ENCODE measurements at places on chromosomes 16 and 17.

DNA sequence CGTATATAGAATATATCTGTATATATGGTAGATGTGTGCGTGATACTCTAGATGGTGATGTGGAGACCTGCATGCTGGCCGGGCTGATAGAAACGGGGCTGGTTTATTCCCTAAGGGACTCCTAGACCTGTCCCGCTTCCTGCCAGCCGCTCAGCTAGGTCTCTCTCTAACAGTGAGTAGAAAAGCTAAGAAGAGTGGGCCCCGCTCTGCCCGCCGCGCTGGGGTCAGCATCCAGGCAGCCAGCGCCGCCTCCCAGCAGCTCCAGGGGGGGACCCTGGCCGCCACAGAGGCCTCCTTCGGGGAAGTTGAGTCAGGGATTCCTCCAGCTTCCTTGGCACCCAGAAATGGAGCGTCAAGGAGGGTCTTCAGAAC is 9.4 kb downstream of the CYGB start:
- DNase-seq, result no peak

GRCh38 chr17:61150686-61151299 is 248.8 kb upstream of the TBX2 start:
- DNase-seq, result no peak

DNA sequence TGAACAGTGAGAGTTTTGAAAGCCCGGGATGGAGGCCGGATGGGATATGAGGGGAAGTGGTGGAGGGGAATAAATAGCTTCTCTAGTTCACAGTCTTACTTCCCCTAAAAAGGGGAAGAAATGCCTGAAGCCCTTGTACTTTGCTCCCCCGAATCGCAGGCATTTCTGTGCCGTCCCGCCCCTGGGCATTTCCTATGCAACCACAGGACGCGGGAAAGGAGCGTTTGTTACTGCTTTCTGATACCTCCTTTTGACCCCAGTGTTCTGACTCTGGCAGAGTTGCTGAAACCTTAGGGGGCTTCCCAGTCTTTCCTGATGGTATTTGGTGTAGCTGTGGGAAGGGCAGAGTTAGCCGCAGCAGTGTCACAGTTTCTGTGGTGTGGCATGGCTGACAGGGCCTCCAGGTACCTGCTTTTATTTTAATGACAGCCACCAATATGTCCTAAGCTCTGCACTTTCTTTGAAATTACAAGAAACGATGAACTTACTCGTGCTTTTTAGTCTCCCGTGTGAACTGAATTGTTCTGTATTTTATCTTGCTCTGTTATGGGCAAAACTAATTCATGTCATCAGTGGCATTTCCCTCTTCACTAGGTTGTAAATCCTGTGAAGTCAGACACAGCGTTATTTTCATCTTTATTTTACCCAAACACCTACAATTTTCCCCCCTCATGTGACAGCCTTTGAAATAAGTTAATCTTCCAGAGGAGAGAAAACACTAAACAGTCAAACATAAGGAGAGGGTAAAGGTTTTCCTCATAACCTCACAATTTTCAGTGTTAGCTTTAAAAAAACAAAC is 27.1 kb downstream of the USP10 start:
- DNase-seq, result no peak

- DNase-seq, result no peak
Measured at GRCh38 chr16:25481636-25482035, 210.1 kb upstream of the HS3ST4 start.

GRCh38 chr17:27879987-27880608 is 13.1 kb downstream of the LYRM9 start:
- DNase-seq, result peak; percentile 77

- no peak for DNase-seq
Measured at GRCh38 chr17:40538019-40538935, 27.0 kb downstream of the CCR7 start.

- no peak for DNase-seq
Measured at GRCh38 chr16:11610121-11610505, 23.4 kb upstream of the LITAF start.

DNA sequence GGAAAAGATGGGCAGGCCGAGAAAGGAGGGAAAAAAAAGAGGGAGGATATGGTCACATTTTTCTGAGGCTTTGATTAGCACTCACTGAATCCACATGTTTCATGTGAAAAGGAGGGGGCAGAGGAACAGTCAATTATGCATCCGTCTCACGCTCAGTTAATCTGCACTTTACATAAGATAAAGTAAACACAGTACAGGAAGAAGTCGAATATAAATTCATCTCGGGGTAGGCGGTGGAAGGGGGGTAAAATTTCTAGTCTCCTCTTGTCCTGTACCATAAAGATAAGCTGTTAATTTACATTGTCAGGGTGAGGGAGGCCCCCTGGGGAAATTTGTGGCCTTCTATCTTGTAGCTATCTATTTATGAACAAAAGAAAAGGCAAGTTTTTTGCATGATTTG is 73.1 kb upstream of the CES5A start:
- no peak for DNase-seq

GRCh38 chr17:47222047-47222446 is 12.9 kb downstream of the MYL4 start:
- DNase-seq, result no peak

GRCh38 chr16:52280086-52280485 is 266.9 kb downstream of the TOX3 start:
- no peak for DNase-seq

GRCh38 chr16:73427164-73427563 is 379.2 kb upstream of the ZFHX3 start:
- no peak for DNase-seq

- no peak for DNase-seq
Measured at GRCh38 chr17:8588877-8589554, 41.5 kb downstream of the MYH10 start.

GRCh38 chr17:60941028-60941427 is 263.4 kb downstream of the BCAS3 start:
- DNase-seq, result no peak

DNA sequence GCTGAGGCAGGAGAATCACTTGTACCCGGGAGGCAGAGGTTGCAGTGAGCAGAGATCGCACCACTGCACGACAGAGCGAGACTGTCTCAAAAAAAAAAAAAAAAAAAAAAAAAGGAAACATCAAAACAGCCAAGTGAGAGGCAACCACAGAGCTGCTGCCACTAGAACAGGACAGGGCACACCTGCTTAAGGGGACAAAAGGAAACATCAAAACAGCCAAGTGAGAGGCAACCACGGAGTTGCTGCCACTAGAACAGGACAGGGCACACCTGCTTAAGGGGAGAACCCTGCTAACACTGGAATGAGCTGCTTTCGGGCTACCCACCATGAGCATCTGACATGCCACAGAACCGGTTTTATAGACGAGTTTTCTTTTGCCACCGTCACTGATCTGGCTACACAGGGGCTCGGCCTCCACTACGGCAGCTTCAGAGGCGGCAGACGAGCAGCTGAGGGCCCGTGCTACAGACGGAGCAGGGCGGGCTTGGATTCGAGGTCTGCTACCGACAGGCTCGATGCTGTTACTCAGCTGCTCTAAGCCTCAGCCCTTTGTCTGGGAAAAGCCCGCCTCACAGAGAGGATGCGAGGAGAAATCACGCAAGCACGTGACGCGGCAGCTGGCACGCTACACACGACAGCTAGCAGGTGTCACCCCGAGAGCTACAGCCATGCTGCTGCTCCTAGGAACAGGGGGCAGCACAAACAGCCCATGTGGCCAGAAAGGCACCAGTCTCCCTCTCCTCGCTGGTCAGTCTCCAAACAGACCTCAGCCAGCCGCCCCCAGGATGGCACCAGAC is 2.0 kb downstream of the P4HB start:
- DNase-seq, result no peak

DNA sequence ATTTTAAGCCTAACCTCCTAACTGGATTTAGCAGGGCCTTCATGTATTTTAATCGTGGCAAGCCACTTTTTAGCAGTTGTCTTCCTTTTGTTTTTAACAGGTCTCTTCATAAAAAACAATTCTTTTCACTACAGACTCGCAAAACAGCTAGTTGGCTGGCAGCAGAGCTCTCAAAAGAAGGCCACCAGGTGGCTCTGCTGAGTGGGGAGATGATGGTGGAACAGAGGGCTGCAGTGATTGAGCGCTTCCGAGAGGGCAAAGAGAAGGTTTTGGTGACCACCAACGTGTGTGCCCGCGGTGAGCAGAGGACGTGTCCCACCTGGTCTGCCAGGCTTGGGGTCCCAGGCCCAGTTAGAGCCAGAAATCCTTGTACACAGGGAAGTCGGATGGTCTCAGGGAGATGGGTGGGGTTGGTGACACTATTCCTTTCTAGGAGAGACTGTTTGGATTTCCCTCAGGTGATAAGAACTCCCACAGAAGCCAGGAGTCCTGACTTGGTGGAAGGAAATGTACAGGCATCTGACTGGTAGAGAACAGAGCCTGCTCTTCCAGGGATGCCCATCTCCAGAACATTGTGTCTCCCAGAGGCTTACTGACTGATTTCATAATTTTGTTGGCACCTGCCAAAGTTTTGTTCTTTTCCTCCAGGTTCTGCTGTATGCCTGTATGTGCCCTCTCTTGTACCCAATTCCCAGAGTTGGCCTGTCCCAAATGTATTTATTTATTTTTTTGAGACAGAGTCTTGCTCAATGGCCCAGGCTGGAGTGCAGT is 14.9 kb upstream of the DDX19A start:
- peak; percentile 20 for DNase-seq

DNA sequence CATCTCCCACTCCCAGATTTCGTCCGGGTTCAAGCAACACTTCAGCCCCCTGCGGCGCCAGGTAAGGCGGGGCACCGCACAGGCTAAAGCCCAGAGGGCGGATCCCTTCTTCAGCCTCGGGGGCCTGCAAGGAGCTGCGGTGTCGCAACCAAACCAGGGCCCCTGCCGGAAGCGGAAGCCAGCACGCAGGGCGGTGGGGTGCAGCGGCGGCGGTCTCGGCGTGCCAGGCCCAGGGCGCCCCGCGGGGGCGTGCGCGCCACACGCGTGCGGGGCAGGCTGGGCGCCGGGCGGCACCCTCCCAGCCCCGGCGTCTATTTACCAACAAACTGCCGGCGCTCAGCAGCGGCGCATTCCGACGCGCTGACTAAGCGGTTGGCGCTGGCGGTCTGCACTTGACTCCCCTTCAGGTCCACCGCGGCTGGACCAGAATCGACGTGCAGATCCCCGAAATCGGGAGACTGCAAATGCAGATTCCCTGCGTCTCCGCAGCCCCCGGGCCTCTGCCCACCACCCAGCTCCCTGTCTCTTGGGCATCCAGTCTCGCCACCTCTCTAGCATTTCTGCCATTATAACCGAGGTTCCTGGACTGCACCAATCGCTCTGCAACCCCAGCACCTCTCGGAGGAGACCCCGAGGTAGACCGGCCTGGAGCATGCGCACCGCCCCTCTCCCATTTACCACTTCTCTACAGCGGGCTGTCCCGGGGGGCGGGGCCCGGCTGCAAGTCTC is 421 bp upstream of the DLX4 start:
- peak; percentile 74 for DNase-seq

DNA sequence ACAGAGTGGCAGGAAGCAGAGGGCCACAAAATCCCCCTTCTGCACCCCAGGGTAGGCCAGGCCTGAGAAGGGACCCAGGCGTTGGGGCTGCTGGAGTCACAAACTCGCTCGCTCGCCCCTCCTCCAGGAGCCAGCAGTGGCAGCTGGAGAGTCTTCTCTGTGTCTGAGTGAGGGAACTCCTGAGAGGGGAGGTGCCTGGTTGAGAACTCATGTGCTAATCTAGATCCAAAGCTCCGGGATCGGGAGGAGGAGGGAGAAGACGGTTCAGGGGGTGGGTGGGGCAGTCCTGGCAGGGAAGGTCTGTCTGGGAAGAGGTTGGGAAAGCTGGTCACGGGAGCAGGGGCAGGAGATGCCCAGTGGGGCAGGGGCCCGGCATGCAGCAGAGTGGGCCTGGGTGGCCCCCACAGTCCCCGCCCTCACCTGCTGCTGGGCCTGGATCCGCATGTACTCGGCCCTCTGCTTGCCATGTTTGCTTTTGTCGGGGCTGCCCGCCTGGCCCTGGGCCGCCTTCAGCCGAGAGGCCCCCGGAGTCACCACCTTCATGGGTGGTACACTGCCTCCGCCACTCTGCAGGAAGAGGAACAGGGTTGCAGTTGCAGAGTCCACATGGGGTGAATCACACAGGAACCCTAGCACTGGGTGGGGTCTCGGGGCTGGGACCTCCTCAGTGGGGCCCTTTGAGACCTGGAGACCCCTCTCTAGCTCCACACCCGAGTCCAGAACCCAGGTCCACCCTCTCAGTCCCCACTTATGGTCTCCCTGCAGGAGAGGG is 62.2 kb downstream of the SRCIN1 start:
- DNase-seq, result no peak

- DNase-seq, result no peak
Measured at GRCh38 chr17:76378548-76379274, 5.7 kb upstream of the SPHK1 start.

Measured in activated CD4-positive, alpha-beta memory T cell treated with anti-CD3 and anti-CD28 coated beads, Interleukin-2, amount 10 ng/mL, durations not matched to agents 7 days and 5 days (primary cell).